ENCODE measurements at places on chromosomes 7 and 10.

DNA sequence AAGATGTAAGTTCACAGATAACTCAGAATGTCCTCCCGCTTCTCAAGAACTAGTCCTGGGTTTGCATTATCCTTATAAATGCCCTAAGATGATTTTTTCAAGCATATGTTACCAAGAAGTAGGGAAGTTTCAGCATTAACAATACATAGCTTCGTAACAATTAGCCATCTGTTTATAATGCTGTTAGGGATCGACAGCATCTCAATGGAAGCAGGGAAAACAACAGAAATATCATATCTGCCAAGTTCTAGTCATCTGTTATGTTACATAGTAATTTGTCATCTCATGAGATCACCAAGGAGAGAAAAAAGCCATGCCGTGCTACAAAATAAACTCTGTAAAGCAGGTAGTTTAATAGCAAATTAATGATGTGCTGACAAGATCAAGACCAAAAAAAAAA is 731.5 kb upstream of the C7orf33 start:
- no peak for DNase-seq

- DNase-seq, result no peak
These were observed 4.8 kb downstream of the STRIP2 start for GRCh38 chr7:129438839-129439651.

GRCh38 chr7:1385809-1386622 is 73.3 kb downstream of the MICALL2 start:
- DNase-seq, result no peak

- DNase-seq, result no peak
These were observed 77.2 kb downstream of the NEUROD6 start for GRCh38 chr7:31263338-31263737.

- DNase-seq, result no peak
These were observed 61.8 kb downstream of the ADD3 start for GRCh38 chr10:110069502-110069982.

GRCh38 chr7:16430133-16430532 is 8.8 kb upstream of the CRPPA start:
- DNase-seq, result no peak

Measured in femur (tissue), 1 donor.